ENCODE measurements at places on chromosomes 7 and 10. TPM values are rescaled to one million over a fixed set of nuclear protein-coding genes. Genes with fewer than 3 reads are reported as not detected.

GRCh38 chr7:82384779-82385178, 58.8 kb downstream of the CACNA2D1 start:
- DNase-seq, result no peak

- DNase-seq, result no peak
Observed at GRCh38 chr10:76248649-76249200, 817.3 kb downstream of the LRMDA start.

DNA sequence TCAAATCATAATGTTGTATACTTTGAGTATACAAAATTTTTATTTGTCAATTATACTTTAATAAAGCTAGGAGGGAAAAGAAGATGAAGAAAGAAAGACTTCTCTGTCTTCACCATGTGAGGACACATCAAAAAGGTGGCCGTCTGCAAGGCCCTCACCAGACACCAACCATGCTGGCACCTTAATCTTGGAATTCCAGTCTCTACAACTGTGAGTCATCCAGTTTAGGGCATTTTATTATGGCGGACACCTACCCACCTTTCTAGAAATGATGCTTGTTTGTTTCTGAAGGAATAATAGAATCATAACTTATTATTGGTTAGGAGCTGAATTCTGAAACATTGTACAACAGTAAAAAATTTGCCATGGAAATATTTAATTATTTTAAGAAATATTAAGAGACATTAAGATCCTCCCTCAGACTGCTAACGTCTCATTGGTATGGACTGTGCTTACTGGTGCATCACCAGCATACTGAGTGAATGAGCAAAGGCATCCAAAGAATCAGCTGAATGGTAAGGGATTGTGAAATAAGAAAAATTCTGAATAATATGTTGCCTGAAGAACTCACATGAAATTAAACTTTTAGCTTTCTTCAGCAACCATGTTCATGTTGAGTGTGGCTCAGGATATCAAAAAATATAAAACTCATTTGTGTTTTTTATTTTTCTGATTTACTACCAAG, 536.6 kb downstream of the HTR7 start:
- no peak for DNase-seq

DNA sequence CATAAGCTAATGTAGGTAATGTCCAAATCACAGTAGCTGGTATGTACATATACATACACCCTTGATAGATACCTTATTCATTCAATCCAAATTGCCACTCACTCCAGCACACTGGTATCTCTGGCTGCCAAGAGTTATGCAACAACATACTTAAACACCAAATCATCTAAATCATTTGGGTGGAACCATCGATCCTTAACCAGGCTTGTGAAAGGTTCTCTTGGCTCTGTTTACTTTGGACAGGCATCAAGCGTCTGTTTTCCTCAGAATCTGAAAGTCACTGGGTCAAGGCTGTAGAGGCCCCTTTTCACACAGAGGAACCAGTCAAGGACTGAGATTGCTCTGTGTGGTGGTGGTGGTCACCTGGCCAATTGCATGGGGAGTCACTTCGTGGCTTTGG, 24.6 kb downstream of the JAZF1 start:
- DNase-seq, result no peak

DNA sequence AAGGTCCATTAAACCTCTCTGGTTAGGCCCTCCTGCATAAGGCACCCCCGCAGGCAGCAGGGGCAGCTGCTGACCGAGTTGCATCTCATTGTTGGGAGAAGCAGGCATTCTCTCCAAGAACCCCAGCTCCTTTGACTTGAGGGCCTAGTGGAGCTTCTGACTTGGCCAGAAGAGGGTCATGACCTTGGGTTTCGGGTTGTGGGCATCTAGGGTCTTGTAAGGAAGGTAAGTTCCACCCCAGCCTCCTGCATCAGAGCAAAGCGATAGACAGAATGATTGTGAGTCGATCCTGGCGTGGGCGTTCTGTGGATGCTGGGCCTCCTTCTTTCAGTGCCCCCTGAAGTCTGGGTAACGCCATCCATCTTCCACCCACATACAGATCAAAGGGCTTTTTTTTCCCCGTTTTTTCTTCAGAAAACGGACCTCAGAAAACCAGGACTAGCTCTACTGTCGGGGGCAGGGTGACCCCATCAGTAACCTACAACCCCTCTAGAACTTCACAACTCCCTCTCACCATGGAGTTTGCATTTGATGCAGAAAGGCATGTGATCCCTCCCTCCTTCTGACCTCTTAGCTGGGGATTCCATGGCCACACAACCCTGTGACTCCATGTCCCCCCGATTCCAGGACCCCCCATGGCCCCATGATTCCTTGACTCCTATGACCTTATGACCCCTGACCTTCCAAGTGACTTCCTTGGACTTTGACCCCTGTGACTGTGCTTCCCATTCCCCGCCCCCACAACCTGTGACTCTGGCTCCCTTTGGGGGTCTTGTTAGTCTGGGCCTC, 3.0 kb downstream of the SEMA4G start:
- no peak for DNase-seq

DNA sequence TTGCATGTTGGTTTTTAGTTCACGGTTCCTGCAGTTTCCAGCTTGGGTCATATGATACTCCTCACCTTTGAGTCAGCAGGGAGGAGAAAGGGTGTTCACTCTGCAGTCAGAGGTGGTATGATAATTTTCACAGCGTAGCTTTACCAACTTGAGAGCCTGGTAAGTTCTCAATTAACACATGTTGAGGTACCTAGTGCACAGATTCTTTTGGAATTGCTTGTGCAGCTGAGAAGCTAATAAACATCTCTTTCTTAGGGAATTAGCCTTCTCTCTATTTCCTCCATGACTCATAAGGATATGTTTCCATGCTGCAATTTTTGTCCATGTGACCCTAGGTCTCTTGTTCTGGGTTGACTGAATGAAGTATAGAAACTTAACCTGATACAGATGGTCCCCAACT, 166.6 kb downstream of the KIF20B start:
- DNase-seq, result no peak

- no peak for DNase-seq
Observed at GRCh38 chr7:130071701-130072622, 1.6 kb downstream of the KLHDC10 start.

- DNase-seq, result no peak
Observed at GRCh38 chr10:26467639-26468038, 29.5 kb downstream of the APBB1IP start.

DNA sequence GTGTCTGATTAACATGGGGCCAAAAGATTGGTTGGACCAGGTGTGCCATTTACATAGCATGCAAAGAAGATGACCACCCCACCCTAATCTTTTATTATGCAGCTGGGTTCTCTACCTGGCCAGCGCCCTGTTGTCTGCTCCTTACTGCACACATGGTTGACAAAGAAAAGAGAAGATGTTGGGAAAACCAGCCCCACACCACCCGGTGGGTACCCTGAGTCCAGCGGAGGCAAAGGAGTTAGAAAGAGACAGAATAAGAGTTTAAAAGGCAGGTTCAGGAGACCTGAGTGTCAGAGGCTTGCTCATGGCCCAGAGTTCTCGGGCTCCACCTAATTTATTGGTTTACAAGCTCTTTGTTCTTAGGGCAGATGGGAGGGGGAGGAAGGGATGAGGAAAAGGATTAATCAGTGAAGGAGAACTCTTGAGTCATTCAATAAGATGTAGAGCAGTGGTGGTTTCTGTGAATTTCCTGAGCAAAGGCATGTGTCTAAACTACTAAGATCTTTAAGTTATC, 24.1 kb upstream of the ABCA13 start:
- DNase-seq, result no peak

GRCh38 chr7:155533120-155533826, 13.1 kb downstream of the CNPY1 start:
- no peak for DNase-seq

DNA sequence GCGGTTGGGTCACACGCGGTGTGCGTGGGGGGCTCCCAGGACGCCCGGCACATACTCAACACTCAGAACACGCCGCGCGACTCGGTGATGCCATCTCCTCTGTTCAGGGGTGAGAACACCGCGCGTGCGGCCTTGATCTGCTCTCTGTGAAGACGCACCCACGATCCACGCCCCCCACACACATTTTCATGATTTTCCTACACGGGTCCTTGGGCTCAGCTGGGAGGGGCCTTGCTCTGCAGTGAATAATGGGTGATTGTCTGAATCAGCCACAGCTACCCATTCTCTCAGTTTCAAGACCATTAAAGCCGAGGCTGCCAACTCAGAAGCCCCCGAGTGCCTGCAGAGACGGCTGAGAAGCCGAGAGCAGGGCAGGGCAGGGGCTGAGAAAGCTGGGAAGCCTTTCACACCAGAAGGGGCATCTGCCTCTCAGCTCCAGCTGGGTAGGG, 54.3 kb upstream of the PDGFA start:
- DNase-seq, result no peak

GRCh38 chr10:58806970-58807628, 294.4 kb downstream of the BICC1 start:
- DNase-seq, result no peak

GRCh38 chr10:92719991-92720830, 30.5 kb downstream of the HHEX start:
- no peak for DNase-seq

GRCh38 chr10:31083765-31084184, 52.1 kb upstream of the ZNF438 start:
- no peak for DNase-seq

DNA sequence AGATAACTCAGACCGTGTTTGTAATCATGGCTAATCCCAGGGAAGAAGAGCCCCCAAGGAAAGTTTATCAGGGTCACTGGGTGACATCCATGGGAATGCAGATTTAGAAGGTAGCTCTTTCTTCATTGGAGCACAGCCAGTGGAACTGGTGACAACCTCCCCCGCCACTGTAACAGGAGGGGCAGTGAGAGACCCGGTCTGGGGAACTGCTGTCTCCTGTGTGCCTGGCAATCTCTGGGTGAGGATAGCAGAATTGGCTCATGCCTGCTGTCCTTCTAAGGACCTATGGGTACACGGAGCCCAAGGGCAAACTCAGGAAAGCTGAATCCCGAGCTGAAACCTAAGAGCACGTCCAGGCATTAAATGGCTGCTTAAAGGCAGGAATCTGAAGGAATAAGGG, 341.6 kb downstream of the ABCA13 start:
- no peak for DNase-seq

GRCh38 chr10:69075431-69075830, 12.5 kb upstream of the SRGN start:
- no peak for DNase-seq

GRCh38 chr10:76738991-76739390, 898.6 kb downstream of the KCNMA1 start:
- no peak for DNase-seq

DNA sequence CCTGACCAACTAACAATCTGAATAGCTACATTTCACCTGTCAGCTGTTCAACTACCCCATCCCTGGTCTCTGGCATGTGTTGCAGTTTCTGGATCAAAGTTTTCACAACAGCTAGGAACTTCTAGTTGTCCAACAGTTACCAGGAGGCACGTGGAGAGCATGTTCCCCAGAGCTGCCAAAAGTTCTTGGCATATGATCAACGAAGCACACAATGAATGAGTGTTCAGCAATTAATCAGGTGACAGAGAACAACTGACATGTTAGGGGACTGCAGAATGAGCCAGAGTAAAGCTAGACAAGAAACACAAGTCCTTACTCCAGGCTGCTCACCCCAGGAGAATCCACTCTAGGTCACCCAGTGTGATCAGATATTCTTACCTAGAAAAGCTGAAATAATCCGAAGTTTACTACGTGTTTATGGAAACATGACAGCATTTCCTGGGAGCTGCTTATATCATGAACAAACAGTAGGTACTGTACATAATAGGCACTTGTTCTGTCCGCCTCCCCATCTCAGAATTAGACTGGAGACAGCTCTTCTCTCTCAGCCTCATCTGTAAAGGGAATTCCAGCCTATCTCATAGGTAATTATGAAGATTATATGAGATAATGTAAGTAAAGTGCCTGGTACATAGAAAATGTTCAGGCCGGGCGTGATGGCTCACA, 50.6 kb downstream of the ZNF438 start:
- no peak for DNase-seq

DNA sequence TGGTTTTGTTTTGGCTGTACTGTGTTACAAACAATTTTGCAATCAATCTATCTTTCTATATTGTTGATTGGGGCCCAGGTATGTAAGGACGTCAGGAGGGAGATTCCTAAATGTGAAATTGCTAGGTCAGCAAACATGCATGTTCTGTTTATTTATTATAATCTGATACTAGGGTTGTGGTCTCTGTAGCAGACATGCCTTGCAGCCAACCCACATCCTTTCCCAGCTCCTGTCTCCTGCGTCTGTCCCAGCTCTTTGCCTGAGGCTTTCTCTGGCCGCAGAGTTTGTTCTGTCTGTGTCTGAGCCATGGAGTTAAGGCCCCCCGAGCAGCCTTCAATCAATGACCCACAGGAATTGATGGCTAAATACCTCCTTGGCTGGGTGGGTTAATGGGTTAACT, 124.0 kb upstream of the ZEB1 start:
- DNase-seq, result no peak

GRCh38 chr7:381211-382042, 91.5 kb downstream of the FOXL3 start:
- DNase-seq, result no peak

- no peak for DNase-seq
Observed at GRCh38 chr10:71429304-71429703, 32.6 kb downstream of the CDH23 start.

- no peak for DNase-seq
Observed at GRCh38 chr7:106076537-106076936, 35.6 kb downstream of the SYPL1 start.

- DNase-seq, result no peak
Observed at GRCh38 chr10:72663971-72664370, 28.0 kb upstream of the MCU start.

- DNase-seq, result no peak
Observed at GRCh38 chr10:68327889-68328786, 3.7 kb upstream of the HNRNPH3 start.

DNA sequence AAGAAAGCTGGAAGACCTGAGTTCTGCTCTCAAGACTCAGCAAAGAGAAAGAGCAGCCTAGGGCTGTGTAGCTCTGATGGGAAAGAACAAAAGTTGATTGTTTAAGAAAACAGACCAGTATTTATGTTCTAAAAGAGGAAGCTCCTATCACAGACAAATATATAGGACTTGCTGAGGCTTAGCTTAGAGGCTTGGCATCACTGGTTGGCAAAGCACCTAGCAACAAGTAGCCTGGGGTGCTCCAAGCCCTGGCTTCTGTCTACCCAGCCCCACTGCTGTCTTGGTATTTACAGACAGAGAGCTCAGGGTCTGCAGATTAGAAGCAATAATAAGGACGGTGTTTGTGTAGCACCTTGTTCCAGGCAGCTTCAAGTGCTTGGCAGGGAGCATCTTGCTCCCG, 36.9 kb upstream of the CCDC3 start:
- no peak for DNase-seq

Gene MMRN2
- 14.8 TPM for total RNA-seq

Gene ANLN
- 16.6 TPM for total RNA-seq

Gene BEND7
- total RNA-seq, result 6.7 TPM

Gene TMEM184A
- total RNA-seq, result 204 TPM

Gene C10orf90
- 0.26 TPM for total RNA-seq

Gene GPR158
- not detected for total RNA-seq

Gene SLC26A5
- total RNA-seq, result 0.19 TPM

Gene GCK
- total RNA-seq, result not detected

Gene OR2A12
- not detected for total RNA-seq

Gene GPRIN2
- 8.3 TPM for total RNA-seq

Gene CLCN1
- total RNA-seq, result not detected

Gene NSMCE4A
- total RNA-seq, result 83.2 TPM

Gene ZWINT
- 13.4 TPM for total RNA-seq

Gene FOXI2
- total RNA-seq, result 1.5 TPM

Gene NRCAM
- total RNA-seq, result 6.3 TPM

Gene FAM25C
- 39.2 TPM for total RNA-seq

Gene ZMYND11
- total RNA-seq, result 38.0 TPM

Gene GRID2IP
- total RNA-seq, result 0.44 TPM

Gene CDNF
- total RNA-seq, result 1.3 TPM

Gene LBX1
- not detected for total RNA-seq

Gene VWDE
- total RNA-seq, result 0.62 TPM

Gene CADPS2
- total RNA-seq, result 2.7 TPM

Gene AGBL3
- 0.38 TPM for total RNA-seq

Data from esophagus squamous epithelium (tissue), 5 donors.